ENCODE measurements at places on chromosomes 11 and 22. TPM values are rescaled to one million over a fixed set of nuclear protein-coding genes. Genes with fewer than 3 reads are reported as not detected.

EHF gene
- 2.9 TPM for total RNA-seq

- DNase-seq, result no peak
Observed at GRCh38 chr11:36463781-36464180, 46.3 kb downstream of the TRAF6 start.

PRG3 gene
- not detected for total RNA-seq

DNA sequence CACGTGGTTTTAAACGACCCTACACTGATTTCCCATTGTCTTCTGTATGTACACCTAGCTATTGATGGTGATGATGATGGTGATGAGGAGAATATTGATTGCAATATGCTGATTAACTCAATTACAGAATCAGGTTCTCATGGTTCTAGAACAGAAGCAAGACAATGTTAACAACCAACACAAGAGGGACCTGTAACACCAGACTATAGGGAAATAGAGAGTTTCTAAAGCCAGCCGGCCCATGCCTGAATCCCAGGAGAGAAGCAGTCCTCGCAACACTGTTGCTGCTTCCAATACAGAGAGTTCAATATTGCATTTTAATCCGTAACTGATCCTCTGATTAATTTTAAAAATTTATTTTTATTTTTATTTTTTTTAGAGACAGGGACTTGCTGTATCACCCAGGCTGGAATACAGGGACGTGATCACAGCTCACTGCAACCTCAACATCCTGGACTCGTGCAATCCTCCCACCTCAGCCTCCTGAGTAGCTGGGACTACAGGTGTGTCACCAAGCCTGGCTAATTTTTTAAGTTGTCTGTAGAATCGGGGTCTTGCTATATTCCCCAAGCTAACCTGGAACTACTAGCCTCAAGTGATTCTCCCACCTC, 22.2 kb upstream of the UBASH3B start:
- DNase-seq, result no peak

- DNase-seq, result peak; percentile 86
Observed at GRCh38 chr11:60970369-60970774, 1.1 kb upstream of the CD6 start.

NRIP3 gene
- total RNA-seq, result 0.76 TPM

KRTAP5-7 gene
- not detected for total RNA-seq

- DNase-seq, result peak; percentile 87
Observed at GRCh38 chr22:46737976-46738646, at the start of gene CERK. CERK (minus strand) TSS chr22:46738252; CDS start chr22:46738148, 104 bp downstream.

GRCh38 chr11:106594751-106595351, 423.4 kb downstream of the GUCY1A2 start:
- DNase-seq, result no peak

ELF5 gene
- not detected for total RNA-seq

CSTPP1 gene
- total RNA-seq, result 11.0 TPM
